H1 (cell line): ENCODE measurements at places on chromosomes 6 and 20.
A peak's percentile ranks its signal among the peaks of the same experiment; 100 is the strongest.

DNA sequence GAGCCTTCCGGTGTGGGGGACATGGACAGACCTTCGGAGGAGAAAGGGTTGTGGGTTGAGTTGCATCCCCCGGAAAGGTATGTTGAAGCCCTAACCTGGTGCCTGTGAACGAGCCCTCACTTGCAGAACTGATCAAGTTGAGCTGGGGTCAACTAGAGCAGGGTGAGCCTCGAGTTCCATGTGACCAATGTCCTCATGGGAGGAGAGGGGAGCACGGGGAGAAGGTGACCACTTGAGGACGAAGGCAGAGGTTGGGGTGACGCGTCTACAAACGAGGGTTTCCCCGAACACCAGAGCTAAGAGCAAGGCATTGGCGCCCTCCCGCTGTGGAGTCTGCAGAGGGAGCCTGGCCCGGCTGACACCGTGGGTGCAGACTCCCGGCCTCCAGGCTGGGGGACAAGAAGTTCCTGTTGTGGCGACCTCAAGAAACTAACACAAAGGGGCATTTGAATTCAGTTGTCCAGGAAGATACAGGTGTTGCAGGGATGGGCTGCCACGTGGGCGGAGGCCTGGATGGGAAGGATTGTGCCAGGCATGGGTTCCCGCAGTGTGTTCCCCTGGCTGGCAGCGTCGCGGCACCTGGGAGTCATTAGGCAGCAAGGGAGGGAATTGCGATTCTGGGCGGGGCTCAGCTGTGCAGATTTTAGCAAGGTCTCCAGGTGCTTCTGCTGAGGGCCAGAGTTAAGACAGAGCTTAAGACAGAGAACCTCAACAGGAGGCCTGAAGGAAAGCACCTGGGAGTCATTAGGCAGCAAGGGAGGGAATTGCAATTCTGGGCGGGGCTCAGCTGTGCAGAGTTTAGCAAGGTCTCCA is 20.4 kb upstream of the UNC93A start:
- peaks cover 4% of the 10 kb centered on the region for H3K27me3 ChIP-seq
- H3K36me3 ChIP-seq: no peaks in the 10 kb centered on the region
- no peak overlapping the region for H3K27ac ChIP-seq
- no peak overlapping the region for H3K4me3 ChIP-seq
- H3K4me1 ChIP-seq: no peaks in the 10 kb centered on the region; the same call in 1 of the 2 replicates

DNA sequence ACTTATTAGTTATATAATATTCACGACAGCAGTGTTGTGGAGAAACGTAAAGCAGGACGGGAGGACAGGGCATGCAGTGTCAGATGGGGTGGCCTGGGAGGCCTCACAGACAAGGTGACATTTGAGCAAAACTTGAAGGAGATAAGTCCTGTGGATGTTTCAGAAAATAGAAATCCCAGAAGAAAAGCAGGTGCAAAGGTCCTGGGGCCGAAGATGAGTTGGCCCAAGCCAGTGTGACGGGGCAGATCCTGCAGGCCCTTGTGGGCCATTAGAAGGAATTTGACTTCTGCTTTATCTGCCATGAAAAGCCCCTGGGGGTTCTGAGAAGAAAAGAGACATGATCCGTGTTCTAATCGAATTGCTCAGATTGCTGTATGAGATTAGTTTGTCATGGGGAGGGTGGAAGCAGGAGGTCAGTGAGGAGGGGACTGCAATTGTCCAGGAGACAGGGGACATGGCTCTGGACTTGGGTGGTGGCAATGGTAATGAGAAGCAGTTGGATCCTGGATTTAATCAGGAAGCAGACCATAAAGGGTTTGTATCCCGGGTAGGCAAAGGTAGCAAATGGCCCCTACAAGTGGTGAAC is 437.4 kb upstream of the SULF2 start:
- no peak for DNase-seq
- H3K4me1 ChIP-seq: no peaks in the 10 kb centered on the region
- H3K27ac ChIP-seq: no peak overlapping the region
- H3K27me3 ChIP-seq: no peaks in the 10 kb centered on the region

- DNase-seq: no peak
- no peaks in the 10 kb centered on the region for H3K27me3 ChIP-seq
- no peak overlapping the region for H3K27ac ChIP-seq
- no peak overlapping the region for H3K4me3 ChIP-seq
- H3K4me1 ChIP-seq: no peaks in the 10 kb centered on the region
These were observed 1187.5 kb downstream of the HACE1 start for GRCh38 chr6:103672169-103672568.

GRCh38 chr6:36479256-36479655 is 36.5 kb downstream of the KCTD20 start:
- no peak for DNase-seq
- H3K4me3 ChIP-seq: no peak overlapping the region
- no peaks in the 10 kb centered on the region for H3K27me3 ChIP-seq
- peaks cover 19% of the 10 kb centered on the region for H3K36me3 ChIP-seq
- no peak overlapping the region for H3K27ac ChIP-seq

DNA sequence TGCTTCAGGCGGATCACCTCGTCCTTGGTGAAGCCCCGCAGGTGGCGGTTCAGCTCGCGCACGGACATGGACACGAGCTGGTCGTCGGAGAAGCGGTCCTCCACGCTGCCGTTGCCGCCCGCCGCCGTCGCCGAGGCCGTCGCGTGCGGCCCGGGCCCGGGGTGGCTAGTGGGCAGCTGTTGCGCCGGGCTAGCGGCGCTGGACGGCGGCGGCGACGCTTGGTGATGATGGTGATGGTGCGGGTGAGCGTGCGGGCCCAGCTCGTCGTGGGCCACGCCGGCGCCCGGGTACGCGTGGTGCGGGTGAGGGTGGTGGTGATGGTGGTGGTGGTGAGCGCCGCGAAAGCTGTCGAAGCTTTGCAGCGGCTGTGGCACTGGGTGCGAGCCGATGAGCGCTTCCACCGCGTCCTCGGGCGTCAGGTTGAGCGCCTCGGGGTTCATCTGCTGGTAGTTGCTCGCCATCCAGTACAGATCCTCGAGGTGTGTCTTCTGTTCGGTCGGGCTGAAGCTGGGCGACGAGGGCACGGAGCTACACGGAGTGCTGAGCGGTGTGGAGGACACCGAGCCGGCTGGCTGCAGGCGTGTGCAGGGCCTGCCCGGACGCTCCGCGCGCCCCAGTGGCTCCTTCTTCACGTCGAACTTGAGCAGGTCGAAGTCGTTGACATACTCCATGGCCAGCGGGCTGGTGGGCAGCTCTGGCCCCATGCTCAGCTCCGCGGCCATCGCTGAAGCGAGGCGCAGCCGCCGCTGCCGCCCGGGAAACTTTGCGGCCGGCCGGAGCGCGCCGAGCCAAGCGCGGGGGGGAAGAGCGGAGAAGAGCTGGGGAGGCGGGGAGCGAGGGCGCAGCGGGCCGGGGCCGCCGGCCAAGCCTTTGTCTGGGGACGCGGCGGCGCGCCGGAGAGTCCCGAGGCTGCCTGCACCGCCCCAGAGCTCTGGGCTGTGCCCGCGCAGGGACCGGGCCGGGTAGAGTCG is 622 bp downstream of the MAFB start:
- no peaks in the 10 kb centered on the region for H3K36me3 ChIP-seq
- DNase-seq: no peak
- H3K27me3 ChIP-seq: peaks cover 98% of the 10 kb centered on the region
- H3K4me3 ChIP-seq: peak overlapping the region; percentile 56

DNA sequence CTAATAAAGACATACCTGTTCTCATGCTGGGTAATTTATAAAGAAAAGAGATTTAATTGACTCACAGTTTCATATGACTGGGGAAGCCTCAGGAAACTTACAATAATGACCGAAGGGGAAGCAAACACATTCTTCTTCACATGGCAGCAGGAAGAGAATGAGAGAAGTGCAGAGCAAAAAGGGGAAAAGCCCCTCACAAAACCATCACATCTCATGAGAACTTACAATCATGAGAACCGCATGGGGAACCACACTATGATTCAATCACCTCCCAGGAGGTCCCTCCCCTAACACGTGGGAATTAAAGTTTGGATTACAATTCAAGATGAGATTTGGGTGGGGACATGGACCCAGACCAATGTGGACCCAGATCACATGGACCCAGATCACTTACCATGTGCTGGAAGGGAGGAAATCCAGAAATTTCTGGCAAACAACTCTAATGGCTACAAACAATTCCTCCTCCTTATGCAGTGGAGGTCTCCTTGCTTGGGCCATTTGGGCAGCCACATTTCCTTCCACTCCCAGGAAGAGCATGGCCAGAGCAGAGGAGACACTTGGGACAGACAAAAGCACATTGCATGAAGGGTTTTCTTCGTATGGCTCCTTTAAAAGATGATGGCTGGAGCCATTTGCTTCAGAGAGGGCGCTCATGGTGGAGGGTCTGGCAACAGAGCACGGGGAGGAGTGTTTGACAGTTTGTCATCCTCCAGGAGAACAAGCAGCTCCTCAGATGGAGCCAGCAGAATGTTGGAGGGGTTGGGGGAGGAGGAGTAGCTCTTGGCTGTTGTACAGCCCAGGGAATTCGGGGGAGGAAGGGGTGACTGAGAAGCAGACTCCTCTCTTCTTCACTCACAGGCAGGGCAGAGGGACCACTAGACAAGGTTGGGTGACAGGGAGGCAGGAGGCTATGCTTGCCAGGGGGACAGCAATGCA is 30.4 kb downstream of the SERPINB9 start:
- H3K36me3 ChIP-seq: no peaks in the 10 kb centered on the region
- no peak overlapping the region for H3K27ac ChIP-seq
- no peak overlapping the region for H3K4me3 ChIP-seq
- no peak for DNase-seq
- H3K27me3 ChIP-seq: peaks cover 5% of the 10 kb centered on the region; the same call in 1 of the 2 replicates
- H3K4me1 ChIP-seq: peaks cover 13% of the 10 kb centered on the region

- no peak overlapping the region for H3K27ac ChIP-seq
- H3K27me3 ChIP-seq: no peaks in the 10 kb centered on the region
- no peak for DNase-seq
- no peaks in the 10 kb centered on the region for H3K4me1 ChIP-seq
These were observed 175.8 kb downstream of the GMPR start for GRCh38 chr6:16414205-16414604.

- no peaks in the 10 kb centered on the region for H3K36me3 ChIP-seq
- no peak overlapping the region for H3K27ac ChIP-seq
These were observed 39.7 kb downstream of the TRAM2 start for GRCh38 chr6:52537001-52537753.

DNA sequence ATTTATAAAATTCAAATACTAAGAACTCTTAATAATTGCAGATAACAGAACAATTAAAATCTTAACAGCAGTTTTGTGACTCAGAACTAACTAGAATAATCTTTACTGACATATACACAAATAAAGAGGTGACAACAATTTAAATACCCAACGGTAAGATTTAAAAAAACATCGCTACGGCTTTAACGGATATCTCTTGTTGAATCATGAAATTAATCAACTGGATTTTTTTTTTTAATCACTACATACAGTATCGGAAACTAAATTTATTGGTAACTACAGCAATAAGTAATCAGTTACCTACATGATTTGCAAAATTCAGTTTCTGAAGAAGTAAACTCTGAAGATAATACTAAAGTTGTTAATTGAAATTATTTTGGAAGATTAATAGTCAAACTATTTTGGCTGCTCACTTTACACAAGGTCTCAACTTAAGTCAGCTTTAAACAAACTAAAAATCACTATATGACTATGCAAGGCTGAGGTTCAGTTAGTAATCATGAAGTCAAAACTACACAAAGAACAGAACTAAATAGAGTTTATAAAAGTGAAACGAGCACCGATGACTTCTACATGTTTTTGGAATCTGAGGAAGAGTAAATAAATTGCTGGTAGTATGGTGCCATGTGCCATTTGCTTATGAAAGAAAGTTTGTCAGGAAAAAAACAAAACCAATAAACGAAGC is 128.8 kb downstream of the HUS1B start:
- no peaks in the 10 kb centered on the region for H3K27me3 ChIP-seq
- DNase-seq: no peak
- H3K27ac ChIP-seq: no peak overlapping the region
- H3K4me3 ChIP-seq: no peak overlapping the region
- H3K4me1 ChIP-seq: no peaks in the 10 kb centered on the region

DNA sequence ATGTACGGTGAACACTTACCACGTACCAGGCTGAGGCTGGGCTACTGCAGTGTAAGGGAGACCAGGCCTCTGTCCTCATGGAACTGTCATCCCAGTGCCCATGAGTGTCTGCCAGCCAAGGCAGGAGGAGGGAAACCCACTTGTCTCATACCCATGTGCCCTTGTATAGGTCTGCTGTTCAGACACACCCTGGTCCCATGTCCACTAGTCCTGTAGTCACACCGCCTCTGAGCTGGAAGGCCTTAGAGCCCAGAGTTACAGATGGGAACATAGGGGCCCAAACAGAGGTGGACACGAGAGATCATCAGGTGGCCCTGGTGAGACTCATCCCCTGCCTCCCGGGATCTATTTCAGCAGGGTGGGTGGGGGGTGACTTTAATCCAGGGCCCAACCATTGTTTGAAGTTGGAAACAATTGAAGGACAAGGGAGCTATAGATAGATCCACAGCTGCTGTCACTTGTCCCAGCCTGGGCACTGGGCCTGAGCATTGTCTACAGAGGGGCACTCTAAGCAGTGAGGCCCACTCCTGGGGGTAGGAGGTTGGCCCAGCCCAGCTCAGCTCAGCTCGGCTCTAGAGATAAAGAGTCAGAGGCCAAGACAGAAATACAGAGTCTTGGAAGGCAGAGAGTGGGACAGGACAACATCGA is 14.6 kb downstream of the MYH7B start:
- DNase-seq: no peak
- no peaks in the 10 kb centered on the region for H3K4me1 ChIP-seq
- no peak overlapping the region for H3K27ac ChIP-seq
- H3K27me3 ChIP-seq: no peaks in the 10 kb centered on the region

DNA sequence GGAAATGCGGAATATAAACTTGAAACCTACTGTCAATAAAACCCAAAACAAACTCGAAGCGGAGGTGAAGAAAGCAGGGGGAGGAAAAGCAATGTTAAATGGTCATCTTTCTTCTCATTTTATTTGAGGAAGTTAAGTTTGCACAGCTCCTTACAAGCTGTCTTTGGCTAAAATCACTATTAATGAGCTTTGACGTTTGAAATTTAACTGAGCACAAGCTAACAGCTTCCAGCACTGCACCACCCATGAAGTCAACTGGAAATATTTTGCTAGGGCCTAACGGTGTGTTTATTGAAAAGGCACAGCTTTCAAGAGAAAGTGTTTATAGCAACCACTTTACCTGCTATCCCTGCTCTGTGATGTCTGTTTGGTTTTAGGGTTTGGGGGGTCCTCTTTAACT is 103.8 kb downstream of the PKHD1 start:
- peaks cover 1% of the 10 kb centered on the region; the same call in 1 of the 2 replicates for H3K4me1 ChIP-seq
- H3K27me3 ChIP-seq: no peaks in the 10 kb centered on the region
- no peaks in the 10 kb centered on the region for H3K36me3 ChIP-seq
- H3K27ac ChIP-seq: no peak overlapping the region
